NCI-H1092 (cell line): ENCODE measurements at places on chromosomes 13 and 19.

DNA sequence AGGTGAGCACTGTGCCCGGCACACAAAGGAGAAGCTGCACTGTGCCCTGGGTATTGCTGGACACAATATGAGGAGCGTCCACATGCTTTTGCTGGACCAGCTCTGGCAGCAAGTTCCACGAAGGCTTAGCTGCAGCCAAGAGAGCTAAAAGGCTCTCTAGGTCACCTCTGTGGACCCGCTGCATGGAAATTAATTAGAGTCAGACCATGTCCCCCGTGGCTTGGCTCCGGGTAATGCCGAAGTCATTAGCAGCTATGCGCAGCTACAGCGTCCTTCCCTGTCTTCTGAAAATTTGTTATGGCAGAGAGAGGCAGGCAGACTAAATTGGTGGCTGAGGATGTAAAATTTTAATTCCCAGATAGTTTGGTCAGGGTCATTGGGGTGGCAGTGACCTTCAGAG lies 271.5 kb downstream of the SLC7A1 start:
- DNase-seq, result no peak

DNA sequence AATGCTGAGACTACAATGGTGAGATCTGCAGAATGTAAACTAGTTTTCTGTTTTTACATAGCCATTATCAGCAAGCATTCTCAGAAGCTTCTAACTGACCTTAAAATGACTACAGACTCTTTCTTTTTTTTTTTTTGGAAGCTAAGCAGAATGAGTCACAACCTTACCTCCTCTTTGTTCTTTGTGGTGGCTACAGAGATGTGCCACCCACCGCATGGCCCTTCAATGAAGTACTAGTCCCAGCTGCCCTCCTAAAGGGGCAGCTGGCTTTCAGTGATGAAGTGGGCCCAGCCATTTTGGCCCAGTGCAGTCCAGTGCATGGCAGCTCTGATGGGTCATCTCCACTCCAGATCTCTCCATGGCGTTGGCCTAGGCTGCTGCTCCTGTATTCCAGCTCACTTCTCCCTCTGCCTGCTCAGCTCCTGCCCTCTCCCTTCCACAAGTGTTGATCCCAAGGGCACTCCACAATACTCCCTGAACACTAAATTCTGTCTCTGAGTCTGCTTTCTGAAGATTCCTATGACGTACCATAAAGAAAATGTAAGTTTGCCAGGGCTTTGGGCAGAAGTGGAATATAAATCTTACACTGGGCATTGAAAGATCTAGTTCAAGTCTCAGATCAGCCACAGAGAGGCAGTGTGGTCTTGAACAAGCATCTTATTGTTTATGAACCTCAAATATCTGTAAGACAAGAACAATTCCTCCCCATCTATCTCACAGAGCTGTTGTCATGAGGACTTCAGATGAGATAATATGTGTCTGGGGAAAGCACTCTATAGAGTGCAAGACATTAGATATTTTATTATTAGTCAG lies 85.6 kb downstream of the RXFP2 start:
- DNase-seq, result no peak

- no peak for DNase-seq
These were observed 1.7 kb downstream of the FPR1 start for GRCh38 chr19:51749979-51750378.

DNA sequence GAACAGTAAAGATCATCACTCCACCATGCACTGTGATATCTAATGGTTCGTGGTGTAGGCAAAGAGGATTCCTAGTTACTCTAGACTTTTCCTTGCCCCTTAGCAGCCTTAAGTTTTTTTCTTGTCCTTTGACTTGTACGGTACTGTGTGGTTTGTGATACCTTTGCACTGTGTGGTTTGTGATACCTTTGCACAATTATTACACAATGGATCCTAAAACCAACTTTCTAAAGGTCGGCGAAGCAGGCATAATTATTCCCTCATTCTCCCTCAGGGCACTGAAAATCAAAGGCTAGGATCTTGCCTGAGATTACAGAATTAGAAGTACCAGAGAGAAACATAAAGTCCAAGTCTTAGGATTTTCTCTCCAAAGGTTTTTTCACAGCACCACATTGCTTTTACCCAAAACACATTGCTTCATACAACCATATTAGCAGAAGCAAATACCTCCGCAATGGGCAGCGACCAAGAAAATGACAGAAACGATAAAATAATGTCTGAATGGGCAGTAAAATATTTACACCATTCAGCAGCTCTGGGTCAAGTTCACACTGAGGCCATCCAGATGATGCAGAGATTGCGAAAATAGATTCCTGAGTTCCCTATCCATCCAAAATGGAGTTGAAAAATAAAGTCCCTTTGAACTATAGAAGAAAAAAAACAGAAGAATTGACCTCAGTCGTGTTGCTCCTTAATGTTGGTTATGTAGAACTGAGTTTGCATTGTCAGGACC lies 106.4 kb downstream of the FGF14 start:
- no peak for DNase-seq

DNA sequence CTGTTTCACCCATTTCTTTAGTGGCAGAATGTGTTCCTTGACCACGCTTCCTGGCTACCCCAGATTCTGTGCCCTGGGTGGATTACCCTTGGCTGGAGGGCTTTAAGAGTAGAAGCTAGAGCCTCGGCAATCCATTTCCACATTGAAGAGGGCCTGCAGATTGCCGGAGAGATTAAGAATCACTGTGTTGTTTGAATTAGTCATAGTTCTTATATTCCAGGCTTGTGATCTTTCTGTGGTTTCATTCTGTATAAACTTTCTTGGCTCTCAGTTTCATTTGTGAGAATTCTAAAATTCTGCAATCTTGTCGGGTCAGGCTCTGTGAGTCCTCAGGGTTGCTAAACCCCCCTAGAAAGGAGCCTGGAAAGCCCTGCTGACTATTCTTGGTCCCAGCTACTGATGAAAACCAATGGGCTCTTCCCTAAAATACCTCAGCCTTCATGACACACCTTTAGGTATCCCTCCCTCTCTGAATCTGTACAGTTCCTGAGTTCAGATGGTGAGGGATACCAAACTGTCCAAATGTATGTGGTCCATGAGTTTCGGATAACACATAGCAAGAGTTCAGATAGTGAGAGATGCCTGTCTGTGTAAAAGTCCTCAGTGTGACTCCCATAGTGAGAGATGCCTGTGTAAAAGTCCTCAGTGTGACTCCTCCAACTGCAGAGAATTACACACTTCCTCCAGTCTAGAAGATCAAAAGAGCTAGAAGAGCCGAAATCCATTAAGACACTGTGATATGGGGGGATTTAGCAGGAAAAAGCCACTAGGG lies 4.3 kb downstream of the PHF11 start:
- DNase-seq, result no peak

GRCh38 chr13:21025539-21025938 lies 35.8 kb downstream of the LATS2 start:
- no peak for DNase-seq

DNA sequence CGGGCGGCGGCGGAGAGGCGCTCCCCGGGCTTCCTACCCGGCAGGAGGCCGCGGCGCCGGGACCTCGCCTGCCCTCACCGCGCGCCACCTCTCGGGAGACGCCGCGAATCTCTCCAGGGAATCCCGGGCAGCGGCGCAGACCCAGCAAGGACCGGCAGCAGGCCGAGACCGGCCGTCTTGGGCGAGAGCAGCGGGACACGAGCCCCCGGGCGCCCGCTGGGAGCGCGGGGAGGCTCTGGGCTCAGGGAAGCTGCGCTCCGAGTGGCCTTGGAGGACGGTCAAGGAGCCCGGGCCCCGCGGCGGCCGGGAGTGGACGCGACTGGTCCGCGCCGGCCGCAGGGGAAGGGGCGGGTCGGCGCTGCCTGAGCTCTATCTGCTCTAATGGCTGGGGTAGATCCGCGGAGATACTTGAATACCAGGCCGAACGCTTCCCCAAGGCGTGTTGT lies 14.7 kb downstream of the CDX2 start:
- DNase-seq, result no peak

GRCh38 chr13:109231888-109232287 lies 554.5 kb downstream of the IRS2 start:
- DNase-seq, result no peak

DNA sequence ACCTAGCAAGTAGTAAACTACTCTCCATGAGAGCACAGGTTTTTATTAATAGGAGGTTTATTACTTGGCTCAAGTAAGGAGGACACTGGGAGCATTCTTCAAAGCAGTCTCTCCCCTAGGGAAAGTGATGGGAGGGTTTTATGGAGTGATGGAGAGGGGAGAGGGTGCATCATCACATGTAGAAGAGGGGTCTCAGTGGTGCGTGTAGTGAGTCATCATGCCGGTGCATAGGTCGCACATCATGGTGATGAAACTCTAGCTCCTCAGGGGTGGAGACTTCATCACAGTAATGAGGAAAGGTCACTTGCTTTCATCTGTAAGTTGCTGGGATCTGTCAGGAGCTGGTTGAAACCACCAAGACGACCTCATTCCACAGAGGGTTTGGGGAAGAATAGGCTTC lies 210.8 kb upstream of the UBL3 start:
- DNase-seq, result no peak

DNA sequence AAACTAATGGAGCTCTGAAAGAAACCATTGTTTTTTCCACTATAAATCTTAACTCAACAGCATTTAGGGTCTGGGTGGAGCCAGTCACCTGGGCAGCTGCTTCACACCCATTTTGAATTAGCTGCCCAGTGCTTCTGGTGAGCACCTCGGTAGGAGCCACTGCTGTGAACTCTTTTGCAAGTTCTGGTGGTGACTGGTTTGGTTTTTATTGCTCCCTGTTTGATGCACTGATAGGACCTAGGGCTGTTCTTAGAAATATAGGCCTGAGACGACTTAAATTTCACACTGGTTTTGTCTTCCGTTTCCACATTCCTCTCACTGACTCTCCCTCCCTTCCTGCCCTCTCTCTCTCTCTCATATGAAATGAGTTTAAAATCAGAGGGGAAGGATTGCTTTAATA lies 103.9 kb downstream of the GGACT start:
- DNase-seq, result no peak

GRCh38 chr19:40398417-40399131 lies 8.6 kb upstream of the HIPK4 start:
- no peak for DNase-seq

DNA sequence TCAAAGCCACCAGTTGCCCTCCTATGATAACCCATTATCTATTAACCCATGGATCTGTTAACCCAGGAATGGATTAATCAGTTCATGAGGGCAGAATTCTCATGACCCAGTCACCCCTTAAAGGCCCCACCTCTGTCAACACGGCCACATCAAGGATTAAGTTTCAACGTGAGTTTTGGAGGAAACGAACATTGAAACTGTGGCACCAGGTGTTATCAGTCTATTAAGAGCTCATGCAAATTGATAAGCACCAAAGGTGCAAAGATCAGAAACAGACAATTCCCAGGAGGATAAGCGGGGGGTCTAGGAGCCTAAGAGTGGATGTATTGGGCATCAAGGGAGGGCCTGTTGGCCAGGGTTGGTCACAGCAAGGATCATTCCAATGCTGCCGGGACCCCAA lies 19.9 kb upstream of the ELAVL1 start:
- no peak for DNase-seq

GRCh38 chr19:2636141-2636896 lies 66.2 kb downstream of the GNG7 start:
- no peak for DNase-seq
